ENCODE measurements at places on chromosomes 12 and 14.

DNA sequence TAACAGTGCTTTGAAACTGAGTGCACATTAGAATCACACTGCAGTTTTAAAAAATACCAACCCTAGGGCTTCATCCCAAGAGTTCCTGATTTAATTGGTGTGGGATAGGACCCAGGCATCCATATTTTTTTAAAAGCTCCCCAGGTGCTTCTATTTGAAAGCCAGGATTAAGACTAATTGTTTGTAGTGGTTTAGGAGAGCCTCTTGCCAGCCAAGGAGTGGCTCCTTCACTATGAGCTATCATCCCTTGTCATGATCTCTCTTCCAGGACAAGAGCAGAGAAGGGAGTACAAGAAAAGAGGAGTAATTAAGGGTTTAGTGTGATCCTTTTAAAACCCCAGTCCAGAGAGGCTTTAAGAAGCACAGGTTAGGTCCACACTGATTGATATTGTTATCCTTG is 178.0 kb downstream of the CAND1 start:
- no peak for DNase-seq

- DNase-seq, result no peak
These were observed 41.4 kb downstream of the CLIP1 start for GRCh38 chr12:122381021-122381420.

DNA sequence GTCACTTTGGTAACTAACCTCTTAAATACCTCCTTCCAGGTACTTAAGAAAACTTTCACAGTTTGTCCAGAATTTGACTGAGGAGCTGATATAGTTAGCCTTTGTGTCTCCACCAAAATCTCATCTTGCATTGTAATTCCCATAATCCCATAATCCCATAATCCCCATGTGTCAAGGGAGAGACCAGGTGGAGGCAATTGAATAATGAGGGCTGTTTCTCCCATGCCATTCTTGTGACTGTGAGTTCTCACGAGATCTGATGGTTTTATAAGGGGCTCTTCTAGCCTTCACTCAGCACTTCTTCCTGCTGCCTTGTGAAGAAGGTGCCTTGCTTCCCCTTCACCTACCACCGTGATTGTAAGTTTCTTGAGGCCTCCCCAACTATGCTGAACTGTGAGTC is 7.8 kb upstream of the NOVA1 start:
- no peak for DNase-seq

DNA sequence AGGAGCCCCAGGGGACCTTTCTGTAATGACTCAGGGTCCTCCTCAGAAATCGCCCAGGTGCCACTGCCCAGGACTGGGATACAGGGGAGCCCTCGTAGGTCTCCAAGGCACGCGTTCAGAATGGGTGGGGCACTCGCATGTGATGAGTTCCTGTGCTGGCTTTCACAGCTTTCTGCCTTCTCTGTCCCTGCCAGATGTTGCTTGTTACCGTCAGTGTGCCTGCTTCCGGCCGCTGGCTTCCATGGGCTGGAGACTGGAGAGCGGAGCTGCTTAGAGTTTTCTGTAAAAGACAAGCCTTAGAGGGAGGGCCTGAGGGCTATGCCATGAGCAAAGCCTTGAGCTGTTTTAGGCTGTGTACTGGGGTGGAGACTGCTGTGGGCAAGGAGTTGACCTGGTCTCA is 75.0 kb upstream of the SLC24A4 start:
- DNase-seq, result no peak

DNA sequence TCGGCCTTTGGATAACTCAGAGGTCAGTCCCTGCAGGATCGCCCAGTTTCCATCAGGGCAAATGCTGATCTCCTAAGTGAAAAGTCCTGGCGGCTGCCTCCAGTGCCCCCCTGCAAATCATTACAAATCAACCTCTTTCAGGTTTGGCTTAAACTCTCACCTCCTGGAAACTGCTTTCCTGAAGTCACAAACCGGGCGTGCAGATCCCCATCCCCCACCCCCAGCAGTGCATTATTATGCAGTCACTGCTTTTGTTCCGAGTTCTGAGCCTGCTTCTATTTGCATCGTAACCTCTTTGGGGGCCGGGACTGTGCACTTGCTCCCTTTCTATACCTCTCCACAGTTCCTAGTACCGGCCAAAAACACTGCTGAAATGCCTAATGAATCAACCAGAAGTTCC is at the start of gene USP44:
USP44 (minus strand) TSS at position 172 of the 400 bp plus-strand sequence. CDS start 17,220 bp downstream, outside the sequence.
- no peak for DNase-seq

DNA sequence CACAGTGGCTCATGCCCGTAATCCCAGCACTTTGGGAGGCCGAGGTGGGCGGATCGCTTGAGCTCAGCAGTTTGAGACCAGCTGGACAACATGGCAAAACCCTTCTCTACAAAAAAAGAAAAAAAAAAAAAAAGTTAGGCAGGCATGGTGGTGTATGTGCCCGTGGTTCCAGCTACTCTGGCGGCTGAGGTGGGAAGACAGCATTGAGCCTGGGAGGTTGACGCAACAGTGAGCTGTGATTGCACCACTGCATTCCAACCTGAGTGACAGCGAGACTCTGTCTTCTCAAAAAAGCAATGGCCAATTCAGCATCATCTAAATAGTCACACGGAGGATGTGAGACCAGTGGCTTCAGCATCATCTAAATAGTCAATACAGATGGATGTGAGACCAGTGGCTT is 10.4 kb upstream of the SAMD4A start:
- no peak for DNase-seq

DNA sequence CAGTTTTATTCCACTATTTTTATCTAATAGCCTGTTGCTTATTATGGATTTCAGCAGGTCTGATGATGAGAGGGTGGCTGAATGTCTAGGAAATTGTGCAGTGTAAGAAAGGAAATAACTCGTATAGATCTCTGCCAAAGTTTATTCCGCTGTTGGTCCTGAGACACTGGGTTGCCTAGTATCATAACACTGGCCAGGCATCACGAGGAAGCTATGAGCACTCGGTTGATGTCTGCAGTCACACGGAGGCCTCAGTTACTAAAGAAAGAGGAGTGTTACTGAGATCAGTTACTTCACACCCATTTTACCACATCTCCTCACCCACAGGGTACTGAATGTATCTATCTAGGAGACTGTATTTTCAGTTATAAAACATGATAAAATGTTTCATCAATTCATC is 21.9 kb downstream of the BHLHE41 start:
- DNase-seq, result no peak

DNA sequence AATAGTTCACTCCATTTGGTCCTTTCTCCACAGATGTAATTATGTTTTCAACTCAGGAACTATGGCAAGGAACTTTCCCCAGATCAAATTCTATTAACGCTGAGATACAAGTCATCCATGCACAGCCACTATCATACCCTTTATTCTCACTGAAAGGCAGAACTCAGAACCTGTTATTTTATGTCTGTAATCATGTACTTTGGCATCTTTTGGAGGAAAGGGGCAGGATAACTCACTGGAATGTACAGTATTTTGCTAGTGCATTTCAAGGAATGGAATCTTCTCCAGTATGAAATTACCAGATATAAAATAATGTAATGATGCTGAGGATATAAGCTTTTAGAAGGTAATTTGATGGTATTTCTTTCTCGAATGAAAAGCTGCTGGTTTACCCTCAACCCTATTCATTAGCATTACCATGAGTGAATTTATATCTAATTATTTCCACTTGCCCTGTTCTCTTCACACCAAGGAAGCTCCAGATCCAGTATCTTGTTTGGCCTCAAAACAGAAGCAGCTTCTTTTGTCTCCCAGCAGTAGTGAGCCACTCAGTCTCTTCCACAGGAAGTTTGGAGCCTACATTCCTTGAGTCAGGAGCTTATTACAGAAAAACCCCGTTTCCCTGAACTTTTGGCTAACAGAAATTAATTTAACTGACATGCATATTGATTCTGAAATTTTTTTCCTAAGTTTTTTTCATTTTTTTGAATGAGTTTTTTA is 10.0 kb upstream of the AMHR2 start:
- DNase-seq, result no peak

GRCh38 chr14:99271221-99271941 is 616 bp downstream of the BCL11B start:
- DNase-seq, result no peak

DNA sequence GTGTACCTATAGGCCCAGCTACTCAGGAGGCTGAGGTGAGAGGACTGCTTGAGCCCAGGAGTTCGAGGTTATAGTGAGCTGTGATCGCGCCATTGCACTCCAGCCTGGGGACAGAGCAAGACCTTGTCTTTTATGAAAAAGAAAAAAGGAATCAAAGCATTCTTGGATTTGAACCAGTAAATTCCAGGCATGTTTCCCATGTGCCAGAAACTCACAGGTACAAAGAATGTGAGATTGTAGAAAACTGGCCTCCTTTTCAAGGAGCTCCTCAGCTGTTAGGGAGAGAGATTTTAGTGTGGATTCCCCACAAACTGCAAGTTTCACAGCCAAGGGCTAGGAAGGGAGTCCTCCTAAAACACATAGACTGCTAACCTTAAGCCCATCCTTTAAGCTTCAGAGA is 95.0 kb downstream of the FOXN4 start:
- DNase-seq, result no peak

All from CD4-positive, CD25-positive, alpha-beta regulatory T cell (primary cell).